ENCODE measurements at places on chromosomes 7 and 10. TPM values are rescaled to one million over a fixed set of nuclear protein-coding genes. Genes with fewer than 3 reads are reported as not detected.

DNA sequence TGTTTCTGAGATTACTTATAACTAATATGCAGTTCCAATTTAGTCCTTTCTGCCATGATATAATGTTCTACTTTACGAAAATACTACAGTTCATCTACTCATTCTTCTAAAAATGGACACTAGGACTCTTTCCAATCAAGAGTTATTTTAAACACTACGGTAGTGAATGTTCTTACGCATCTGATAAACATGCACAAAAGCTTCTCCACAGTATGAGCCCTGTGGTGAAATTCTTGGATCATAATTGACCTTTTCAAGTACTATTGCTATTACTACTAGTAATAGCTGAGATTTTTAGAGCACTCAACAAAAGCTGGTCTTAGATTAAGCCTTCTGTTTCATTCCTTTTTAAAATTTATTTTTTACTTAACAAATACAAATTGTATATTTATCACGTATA, 106.4 kb downstream of the CH25H start:
- no peaks in the 10 kb centered on the region for H3K27me3 ChIP-seq
- no peak overlapping the region for H3K27ac ChIP-seq
- no peaks in the 10 kb centered on the region for H3K36me3 ChIP-seq
- no peak for DNase-seq
- H3K4me1 ChIP-seq = no peaks in the 10 kb centered on the region
- H3K4me3 ChIP-seq = no peak overlapping the region

DNA sequence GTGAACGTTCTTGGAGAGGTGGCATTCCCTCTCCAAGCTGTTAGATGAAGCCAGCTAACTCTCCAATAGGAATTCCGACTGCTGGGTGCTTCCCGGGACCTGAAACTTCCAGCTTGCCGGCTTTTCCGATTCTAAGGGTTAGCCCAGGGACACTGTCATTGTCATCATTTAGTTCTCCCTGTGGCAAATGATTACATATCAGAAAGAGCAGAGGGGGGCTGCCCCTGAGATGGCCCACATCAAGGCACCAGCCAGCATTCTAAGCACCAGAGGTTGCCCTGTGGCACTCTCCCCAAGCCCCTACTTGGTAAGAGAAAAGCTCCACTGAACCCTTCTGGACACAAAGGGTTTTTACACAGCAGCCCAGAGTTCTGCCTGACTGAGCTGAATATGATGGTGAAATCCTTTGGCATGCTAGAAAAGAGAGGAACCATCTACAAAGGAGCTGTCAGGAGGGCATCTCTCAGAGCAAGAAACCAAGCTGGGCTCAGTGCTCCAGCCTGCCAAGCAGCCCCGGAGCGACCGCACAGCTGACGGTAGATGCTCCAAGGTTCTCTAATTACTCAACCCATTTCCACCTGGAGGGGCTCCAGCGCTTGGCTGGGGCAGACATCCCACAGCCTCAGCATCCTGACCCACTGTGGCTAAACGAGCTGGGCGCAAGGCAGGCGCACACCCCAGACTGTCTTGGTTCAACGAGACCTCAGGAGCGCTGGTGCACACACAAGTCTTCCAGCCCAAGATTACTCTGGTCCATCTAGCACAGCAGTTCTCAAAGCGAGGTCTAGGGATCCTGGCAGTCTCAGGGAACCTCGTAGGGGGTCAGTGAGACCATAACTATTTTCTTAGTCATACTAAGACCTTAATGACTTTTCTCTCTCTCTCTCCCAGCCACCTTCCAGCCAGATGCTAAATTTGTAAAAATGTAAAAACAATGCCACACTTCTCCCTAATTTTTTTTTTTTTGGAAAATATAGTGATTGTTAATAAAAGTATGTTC, 160.5 kb downstream of the GFRA1 start:
- DNase-seq = no peak
- H3K4me1 ChIP-seq = peaks cover 3% of the 10 kb centered on the region
- no peaks in the 10 kb centered on the region for H3K36me3 ChIP-seq
- no peak overlapping the region for H3K4me3 ChIP-seq

- no peak for DNase-seq
- peak overlapping the region; percentile 61 for H3K4me3 ChIP-seq
- H3K27me3 ChIP-seq = no peaks in the 10 kb centered on the region
- H3K36me3 ChIP-seq = no peaks in the 10 kb centered on the region
- H3K4me1 ChIP-seq = peaks cover 36% of the 10 kb centered on the region
Observed at GRCh38 chr10:80540618-80540980, 2.9 kb downstream of the SH2D4B start.

DNA sequence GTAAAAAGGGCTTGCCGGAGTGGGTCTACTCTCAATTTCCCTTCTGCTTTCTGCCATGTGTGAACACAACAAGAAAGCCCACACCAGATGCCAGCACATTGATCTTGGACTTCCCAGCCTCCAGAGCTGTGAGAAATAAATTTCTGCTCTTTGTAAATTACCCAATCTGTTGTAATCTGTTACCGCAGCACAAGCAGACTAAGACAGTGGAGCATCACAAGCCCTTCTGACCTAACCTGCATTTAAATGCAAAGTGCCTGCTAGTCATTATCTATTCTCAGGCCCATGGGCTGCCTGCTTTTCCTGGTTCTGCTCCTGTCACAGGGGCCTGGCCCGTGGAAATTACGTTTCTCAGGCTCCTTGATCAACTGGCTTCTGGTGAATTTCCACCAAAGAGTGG, 199.3 kb upstream of the AUTS2 start:
- no peak overlapping the region for H3K4me3 ChIP-seq
- H3K27me3 ChIP-seq = no peaks in the 10 kb centered on the region
- no peak overlapping the region for H3K27ac ChIP-seq
- no peaks in the 10 kb centered on the region for H3K36me3 ChIP-seq
- H3K4me1 ChIP-seq = no peaks in the 10 kb centered on the region

DNA sequence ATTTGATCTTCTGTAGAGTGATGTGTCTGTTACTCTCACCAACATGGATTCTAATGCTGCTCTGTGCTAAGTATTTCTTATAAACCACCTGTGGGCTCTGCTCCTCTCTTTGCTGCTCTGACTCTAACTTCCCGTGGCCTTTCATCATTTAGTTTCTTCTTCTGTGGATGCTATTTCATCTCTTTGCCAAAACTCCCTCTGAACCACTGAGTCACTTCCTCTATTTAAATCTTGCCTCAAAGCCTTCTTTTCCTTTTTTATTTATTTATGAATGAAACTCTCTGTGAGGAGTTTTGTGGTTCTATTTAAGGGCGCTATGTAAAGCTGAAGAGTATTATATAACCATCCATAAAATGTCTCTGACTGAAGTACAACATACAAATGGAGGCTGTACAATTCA, 538.5 kb downstream of the SUGCT start:
- peaks cover 17% of the 10 kb centered on the region for H3K4me1 ChIP-seq
- no peak for DNase-seq
- no peak overlapping the region for H3K4me3 ChIP-seq
- no peak overlapping the region for H3K27ac ChIP-seq

DNA sequence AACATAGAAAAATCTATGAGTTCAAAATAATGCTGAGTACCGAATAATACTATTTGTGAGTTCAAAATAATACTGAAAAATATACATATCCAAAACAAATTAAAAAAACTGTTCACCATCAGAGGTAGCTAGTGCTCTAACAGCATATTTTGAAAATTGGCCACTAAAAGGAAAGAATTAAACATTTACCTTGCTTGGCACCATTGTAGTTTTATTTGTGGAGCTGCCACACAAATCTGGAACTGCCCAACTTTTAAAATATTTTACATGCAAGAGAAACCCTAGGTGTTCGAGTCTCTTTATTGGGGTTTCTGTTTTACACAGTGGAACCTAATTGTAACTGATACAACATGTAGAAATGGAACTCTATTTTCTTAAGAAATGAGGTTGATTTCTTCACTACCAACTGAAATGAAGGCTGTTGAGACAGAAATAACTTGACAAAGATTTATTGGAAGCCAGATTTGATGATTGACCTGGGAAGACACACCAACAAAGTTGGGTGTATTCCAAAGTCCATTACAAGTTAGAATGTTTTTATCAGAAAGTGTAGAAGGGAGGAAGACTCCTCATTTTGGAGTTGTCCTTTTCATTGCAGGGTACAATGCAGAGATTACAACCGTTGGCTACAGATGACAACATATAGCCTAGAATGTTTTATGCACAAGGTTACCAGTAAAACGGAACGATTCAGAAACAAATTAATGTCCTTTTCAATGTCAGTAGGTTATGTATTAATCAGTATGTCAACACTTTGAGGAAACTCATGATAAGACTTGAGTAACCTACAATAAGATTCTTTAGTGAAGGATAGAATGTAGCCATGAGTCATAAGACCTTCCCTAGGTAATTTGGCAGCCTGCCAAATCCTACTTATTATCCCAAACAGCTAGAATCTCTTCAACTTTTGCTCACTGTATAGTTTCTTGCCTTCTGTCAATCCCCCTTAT, 73.8 kb upstream of the PAPSS2 start:
- no peak overlapping the region for H3K27ac ChIP-seq
- no peak overlapping the region for H3K4me3 ChIP-seq
- peaks cover 10% of the 10 kb centered on the region for H3K4me1 ChIP-seq
- peak; percentile 30 for DNase-seq
- peaks cover 2% of the 10 kb centered on the region for H3K27me3 ChIP-seq
- no peaks in the 10 kb centered on the region for H3K36me3 ChIP-seq

- H3K27me3 ChIP-seq = no peaks in the 10 kb centered on the region
- H3K27ac ChIP-seq = no peak overlapping the region
- H3K4me1 ChIP-seq = no peaks in the 10 kb centered on the region
- H3K36me3 ChIP-seq = no peaks in the 10 kb centered on the region
- H3K4me3 ChIP-seq = no peak overlapping the region
Observed at GRCh38 chr10:23284674-23285335, 59.8 kb downstream of the C10orf67 start.

DNA sequence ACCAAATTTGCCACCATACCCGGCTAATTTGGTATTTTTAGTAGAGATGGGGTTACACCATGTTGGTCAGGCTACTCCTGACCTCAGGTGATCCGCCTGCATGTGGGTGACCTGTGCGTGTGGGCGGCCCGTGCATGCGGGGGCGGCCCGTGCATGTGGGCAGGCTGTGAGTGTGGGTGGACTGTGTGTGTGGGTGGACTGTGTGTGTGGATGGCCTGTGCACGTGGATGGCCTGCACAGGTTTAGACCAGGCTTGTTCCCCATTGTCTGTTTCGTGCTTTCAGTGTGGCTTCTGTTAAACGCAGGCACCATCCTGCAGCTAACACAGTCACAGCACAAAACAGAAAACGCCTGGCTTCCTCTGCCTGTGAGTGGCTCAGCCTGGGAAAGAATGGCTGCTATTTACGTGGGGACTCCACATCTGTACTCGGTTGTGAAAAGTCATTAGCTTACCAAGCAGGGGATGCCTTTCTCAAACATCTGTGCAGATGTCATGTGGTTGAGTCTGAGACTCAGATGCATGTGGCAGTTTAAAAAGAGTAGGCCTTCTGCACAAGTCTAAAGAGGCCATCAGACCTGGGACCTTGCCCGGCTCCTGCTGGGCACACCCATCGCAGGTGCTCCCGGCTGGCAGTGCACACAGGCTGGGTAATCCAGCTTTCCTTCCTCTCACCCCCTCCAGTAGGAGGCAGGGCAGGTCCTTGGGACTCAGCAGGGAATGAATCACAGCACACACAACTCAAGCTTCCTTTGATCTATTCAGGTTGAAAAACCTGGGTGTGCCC, 91.6 kb downstream of the COBL start:
- no peak overlapping the region for H3K27ac ChIP-seq
- peaks cover 9% of the 10 kb centered on the region for H3K27me3 ChIP-seq
- no peak overlapping the region for H3K4me3 ChIP-seq

DNA sequence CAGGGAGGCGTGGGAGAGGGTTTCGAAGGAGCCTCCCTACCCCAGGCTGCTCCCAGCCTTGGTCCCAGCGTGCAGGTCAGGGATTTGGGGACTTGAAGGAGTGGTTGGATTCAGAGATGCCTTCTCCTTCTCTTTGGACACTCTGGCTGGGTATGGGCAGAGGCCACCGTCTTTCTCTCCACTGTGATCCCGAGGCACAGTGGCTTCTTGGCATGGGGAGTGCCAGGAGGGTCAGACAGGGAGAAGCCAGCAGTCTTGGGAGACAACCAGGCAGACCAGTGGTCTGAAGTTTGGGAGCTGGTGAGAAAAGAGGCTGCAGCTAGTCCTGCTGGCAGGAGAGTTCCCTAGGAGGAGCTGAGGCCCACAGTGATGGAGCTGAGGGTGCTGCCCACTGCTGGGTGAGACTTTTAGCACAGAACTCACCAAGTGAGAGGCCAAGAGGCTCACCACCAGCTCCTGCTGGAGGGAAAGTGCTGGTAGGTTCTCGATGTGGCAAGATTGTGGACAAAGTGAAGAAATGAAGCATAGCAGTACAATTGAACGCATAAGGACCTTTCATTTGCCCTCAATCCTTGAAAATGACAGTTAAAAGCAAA, 35.2 kb upstream of the WDFY4 start:
- H3K4me1 ChIP-seq = no peaks in the 10 kb centered on the region
- H3K4me3 ChIP-seq = no peak overlapping the region
- H3K36me3 ChIP-seq = no peaks in the 10 kb centered on the region
- H3K27me3 ChIP-seq = peaks cover 25% of the 10 kb centered on the region

GRCh38 chr10:69496352-69497230, 45.3 kb downstream of the TSPAN15 start:
- no peaks in the 10 kb centered on the region for H3K36me3 ChIP-seq
- H3K4me1 ChIP-seq = no peaks in the 10 kb centered on the region
- DNase-seq = no peak
- no peaks in the 10 kb centered on the region for H3K27me3 ChIP-seq
- no peak overlapping the region for H3K4me3 ChIP-seq
- H3K27ac ChIP-seq = no peak overlapping the region

DNA sequence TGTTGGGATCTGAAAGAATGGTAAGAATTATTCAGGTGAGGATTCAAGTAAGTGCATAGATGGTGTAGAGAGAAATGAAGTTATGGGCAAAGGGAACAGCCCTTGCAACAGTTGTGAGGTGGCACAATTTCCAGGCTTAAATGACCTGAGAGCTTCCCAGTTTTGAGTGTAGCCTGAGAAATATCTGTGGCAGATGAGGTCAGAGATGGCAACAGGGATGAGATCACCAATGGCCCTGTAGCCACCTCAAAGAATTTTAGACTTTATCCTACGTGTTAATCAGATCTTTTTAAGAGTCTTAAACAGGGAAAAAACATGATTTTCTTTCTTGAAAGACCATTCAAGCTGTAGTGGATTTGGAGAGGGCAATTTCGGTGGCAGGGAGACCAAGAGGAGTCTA, 1.9 kb upstream of the NRF1 start:
- peaks cover 20% of the 10 kb centered on the region for H3K4me1 ChIP-seq
- DNase-seq = no peak
- no peak overlapping the region for H3K27ac ChIP-seq

- H3K27ac ChIP-seq = peak overlapping the region; percentile 86
- DNase-seq = no peak
Observed at GRCh38 chr10:124802313-124802675, 675 bp downstream of the ABRAXAS2 start.

- no peak for DNase-seq
- no peak overlapping the region for H3K4me3 ChIP-seq
- H3K27ac ChIP-seq = no peak overlapping the region
- no peaks in the 10 kb centered on the region for H3K4me1 ChIP-seq
Observed at GRCh38 chr7:22784346-22784745, 38.3 kb downstream of the TOMM7 start.

GRCh38 chr7:36509962-36510361, 120.3 kb downstream of the ANLN start:
- H3K27ac ChIP-seq = no peak overlapping the region
- DNase-seq = no peak
- no peak overlapping the region for H3K4me3 ChIP-seq

Gene GIMAP7
- polyA plus RNA-seq = not detected

Gene CFAP43
- 0.20 TPM for polyA plus RNA-seq

Gene CARD11
- 4.1 TPM for polyA plus RNA-seq

Gene XRCC2
- 2.0 TPM for polyA plus RNA-seq
